Thoracic aorta (tissue), 2 donors: ENCODE measurements at places on chromosomes 7 and 10. TPM values are rescaled to one million over a fixed set of nuclear protein-coding genes. Genes with fewer than 3 reads are reported as not detected.

DNA sequence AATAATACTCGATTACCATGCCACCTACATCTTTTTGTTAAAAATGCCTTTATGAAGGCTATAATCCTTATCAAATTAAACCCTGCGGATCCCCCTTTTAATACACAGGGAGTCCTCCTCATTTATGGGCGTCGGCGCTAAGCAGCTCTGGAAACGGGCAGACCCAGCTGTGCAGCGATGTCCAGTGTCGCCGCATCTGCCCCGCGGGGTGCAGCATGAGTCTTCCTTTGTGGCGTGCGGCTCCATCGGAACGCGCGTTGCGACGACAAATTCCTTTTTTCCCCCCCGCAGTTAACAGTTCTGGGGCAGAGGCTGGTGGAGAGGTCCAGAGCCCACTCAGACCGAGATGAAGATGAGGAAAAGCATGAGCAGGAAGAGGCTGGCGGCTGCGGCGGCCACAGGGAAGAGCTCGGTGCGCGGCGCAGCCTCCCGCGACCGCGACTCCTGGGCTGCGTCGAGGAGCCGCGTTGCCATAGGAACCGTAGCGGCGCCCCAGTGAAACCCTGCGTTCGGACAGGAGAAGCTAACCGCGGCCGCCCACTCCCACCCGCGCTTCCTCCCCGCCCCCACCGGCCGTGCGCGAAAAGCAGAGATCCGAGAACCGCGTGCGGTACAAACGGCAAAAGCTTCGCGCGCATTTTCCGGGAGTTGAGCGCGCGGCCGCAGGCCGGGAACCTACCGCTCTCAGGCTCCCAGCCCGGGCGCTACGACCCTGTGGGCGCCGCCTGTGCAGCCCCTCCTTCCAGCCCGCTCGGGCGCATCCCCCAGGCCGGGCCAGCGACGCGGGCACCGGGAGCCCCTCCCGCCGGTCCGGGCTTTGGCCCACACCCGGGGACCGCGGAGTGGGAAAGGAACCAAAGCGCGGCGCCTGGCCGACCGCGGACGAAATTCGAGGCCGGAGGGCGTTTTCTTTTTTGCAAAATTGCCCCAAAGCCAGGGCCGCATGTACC is 130.6 kb downstream of the SPAG6 start:
- DNase-seq, result no peak

DNA sequence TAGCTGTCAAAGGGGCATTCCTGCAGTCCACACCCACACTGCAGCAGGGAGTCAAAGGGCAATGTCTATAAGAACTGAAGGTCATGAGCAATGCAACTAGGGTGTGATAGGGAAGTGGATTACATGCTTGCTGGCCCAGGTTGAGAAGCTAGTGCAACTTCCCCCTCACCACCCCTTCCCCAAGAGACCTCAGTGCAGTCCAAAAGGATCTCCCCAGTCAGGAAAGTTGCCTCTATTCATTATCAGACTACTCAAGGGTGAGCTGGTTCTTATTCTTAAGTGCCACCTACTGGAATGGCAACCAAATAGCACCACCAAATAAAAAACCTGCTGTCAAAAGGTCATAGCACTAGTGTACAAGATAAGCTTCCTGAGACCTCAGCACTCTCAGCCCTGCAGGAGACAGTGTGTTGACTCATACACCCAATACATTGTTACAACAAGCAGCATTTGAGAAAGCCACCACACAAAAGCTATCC is 28.2 kb downstream of the MTERF1 start:
- DNase-seq, result no peak

The MGAM2 gene
- total RNA-seq, result 0.54 TPM

DNA sequence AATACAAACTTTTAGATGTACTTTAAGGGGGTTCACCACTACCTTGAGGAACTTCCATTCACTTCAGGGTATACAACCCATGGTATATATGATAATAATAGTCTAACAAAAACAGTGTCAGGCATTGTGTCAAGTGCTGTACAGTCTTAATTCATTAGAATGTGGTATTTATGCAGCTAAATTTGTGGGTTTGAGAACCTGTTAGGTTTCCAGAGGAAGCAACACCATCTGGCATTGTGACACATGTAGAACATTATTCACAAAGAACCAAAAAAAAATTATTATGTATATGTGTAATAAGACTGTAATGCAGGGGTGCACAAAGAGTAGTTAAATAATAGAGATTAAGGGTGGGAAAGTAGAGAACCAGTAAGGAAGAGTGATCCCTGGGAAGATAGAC is 26.3 kb downstream of the TMEM60 start:
- no peak for DNase-seq

The RARRES2 gene
- total RNA-seq, result 102 TPM

DNA sequence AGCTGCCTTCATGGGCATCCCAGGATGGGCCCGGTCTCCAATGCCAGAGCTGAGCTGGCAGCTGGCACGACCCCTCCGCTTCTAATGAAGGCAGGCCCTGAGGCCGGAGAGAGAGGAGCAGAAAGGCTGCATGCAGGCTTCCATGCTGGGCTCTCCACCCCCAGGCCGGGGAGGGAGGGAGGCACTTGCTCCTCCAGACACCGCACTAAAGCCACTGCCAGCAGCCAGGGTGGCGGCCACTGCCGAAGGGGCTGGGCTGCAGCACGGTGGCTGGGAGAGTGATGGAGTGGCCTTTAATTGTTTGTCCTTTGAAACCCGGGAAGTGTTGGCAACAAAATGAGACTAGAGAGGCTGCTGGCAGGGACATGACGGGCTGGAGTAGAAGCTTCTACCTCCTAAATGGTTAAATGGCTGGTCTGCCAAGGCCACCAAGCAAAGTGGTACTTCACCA is 236.5 kb downstream of the SKAP2 start:
- no peak for DNase-seq

The PRLHR gene
- not detected for total RNA-seq

GRCh38 chr7:31651234-31652062 is 35.6 kb upstream of the PPP1R17 start:
- no peak for DNase-seq

The HOXA5 gene
- total RNA-seq, result 0.35 TPM

The FAM25A gene
- total RNA-seq, result not detected

- no peak for DNase-seq
These were observed 22.0 kb upstream of the GSAP start for GRCh38 chr7:77438131-77438530.

The SLC13A4 gene
- total RNA-seq, result 2.1 TPM

DNA sequence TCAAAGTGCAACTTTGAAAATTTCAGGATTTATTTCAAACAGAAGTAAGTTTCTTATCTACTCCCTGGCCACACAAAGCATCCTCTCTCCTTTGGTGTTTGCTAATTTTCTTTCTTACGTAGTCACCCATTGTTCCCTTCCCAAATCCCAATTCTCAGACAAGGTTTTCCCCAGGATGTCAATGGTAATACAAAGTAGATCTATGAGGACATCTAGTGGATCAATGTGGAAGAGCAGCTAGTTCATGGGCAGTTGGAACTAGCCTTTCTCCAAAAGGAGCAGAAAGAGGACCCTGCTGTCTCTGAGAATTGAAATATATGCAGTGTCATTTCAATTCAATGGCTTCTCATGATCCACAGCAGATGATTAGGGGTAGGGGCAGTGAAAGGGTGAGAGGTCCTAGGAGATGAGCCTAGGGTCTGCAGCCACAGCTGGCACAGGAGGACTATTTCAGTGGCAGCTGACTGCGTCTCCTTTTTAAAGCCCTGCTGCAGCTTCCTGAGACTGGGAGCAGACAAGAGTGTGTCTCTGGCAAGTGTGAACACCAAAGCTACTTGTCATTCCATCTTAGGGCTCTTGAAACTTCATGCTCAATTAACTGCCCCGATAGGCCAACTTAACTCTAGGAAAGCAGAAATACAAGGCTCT is 632.6 kb downstream of the KCNMA1 start:
- DNase-seq, result no peak
